ENCODE measurements at places on chromosomes 16 and 17. TPM values are rescaled to one million over a fixed set of nuclear protein-coding genes. Genes with fewer than 3 reads are reported as not detected.

ZNF23 gene
- 16.6 TPM for polyA plus RNA-seq

DCXR gene
- 67.7 TPM for polyA plus RNA-seq

VTN gene
- 69.9 TPM for polyA plus RNA-seq

SYCE1L gene
- not detected for polyA plus RNA-seq

ELMO3 gene
- 7.0 TPM for polyA plus RNA-seq

SMIM5 gene
- 0.13 TPM for polyA plus RNA-seq

ESRP2 gene
- polyA plus RNA-seq, result 0.97 TPM
